ENCODE measurements at places on chromosomes 1 and 21. TPM values are rescaled to one million over a fixed set of nuclear protein-coding genes. Genes with fewer than 3 reads are reported as not detected.
A peak's percentile ranks its signal among the peaks of the same experiment; 100 is the strongest.

DNA sequence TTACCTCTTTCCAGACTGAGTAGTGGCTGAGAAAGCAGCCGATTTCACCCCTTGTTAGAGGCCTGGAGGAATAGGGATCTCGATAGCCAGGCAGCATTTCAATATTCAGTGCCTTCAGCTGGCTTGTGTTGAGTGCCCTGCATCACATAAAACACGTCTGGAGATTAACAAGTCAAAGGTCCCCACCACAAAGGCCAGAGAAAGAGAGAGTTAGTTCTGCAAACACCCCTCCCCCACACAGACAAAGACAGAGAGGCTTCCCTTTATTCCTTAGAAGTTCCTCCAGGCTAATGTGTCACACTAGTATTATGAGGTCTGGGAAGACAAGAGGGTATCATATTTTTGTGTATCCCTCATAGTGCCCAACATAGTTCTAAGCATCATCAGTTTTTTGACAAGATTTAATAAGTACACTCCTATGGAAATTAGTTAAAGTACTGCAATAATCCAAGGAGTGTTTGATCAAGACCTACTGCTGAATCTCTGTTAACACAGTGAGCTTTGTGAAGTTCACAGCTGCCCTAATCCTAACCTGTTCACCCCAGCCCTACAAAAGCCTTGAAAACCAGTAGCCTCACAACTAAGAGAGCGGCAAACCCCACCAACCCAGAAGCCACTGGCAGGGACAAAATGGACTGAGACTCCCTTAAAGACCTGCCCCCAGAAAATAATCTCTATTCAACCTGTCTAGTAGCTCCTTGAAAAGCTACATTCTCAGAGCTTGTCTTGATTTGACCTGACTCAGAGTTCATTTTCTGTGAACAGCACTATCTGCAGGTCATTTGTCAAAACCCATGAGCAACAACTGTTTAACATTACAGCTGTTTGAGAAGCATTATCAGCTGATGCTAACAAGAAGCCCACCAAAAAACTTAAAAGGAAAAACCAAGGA is 91.9 kb downstream of the COLGALT2 start:
- DNase-seq = no peak

DNA sequence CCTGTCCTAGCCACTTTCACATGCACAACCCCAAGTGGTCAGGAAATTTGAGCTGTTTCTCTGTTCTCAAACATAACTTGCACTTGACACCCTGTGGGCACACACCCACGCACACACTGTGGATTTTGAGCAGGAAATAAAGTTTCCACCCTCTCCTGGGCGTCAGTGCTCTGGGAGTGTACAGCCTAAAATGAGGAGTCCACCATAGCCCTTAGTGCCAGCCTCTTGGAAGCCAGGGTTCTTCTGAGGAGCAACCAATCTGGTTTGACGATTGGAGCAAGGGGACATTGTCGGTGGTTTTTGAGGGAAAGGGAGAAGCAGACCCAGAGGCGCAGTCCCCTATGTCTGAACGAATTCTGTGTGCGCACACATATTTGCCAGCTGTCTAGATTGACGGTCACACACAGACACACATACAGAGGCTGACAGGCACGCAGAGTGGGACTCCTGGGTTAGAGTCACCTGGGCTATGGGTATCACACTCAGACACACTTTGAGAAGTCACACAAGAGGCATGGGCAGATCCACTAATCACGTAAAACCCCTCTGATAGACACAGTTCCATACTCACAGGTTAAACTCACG is 2.7 kb downstream of the DMBX1 start:
- DNase-seq = no peak

DNA sequence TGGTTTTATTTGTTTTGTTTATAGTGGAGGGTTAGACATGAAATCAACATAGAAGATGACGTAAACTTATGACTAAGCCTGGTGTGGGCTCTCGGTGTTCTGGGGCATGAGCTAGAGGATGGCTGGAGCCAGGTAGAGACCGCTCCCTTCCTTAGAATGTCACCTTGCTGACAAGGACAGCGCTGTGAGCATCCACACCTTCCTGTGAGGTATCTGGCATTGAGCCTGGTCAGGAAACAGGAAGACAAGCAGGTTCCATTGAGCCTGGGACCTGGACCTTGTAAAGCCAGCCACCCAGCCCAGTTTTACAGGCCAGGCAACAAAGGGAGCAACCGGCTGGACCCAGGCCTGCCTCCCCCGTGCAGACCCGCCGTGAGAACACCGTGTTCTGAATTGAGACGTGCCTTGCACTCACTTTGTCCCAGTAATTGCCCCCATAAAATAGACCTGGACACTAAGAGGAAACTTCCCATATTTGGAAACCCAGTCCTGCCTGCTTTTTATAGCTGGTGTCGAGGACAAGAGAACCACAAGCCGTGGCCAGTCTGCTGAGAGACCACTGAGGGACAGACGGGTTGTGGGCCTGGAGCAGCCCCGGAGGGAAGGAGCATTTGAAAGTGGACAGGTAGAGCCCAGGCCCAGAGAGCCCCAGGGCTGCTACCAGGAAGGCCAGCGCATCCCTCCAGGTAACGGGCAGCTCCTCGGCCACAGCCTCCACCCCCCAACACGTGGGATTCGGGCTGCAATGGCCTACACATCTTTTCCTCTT is 78.0 kb downstream of the PDE9A start:
- DNase-seq = no peak

DNA sequence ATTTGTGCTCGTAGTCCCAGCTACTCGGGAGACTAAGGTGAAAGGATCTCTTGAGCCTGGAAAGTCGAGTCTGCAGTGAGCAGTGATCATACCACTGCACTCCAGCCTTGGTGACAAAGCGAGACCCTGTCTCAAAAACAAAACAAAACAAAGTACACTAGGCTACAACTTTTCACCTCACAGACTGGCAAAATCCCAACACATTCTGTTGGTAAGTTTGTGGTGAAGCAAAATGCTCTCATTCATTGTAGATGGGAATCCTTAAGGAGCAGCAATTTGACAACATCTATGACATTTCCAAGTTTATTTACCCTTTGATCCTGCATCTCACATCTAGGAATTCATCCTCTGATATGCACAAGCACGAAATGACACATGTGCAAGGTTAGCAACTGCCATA is 20.2 kb upstream of the SLC1A7 start:
- DNase-seq = no peak

- no peak for DNase-seq
Measured at GRCh38 chr1:47722909-47723580, 274.1 kb downstream of the TRABD2B start.

- no peak for DNase-seq
Measured at GRCh38 chr1:15033264-15033663, 120.3 kb upstream of the TMEM51 start.

GRCh38 chr1:204980840-204981405 is 62.1 kb upstream of the CNTN2 start:
- no peak for DNase-seq

DNA sequence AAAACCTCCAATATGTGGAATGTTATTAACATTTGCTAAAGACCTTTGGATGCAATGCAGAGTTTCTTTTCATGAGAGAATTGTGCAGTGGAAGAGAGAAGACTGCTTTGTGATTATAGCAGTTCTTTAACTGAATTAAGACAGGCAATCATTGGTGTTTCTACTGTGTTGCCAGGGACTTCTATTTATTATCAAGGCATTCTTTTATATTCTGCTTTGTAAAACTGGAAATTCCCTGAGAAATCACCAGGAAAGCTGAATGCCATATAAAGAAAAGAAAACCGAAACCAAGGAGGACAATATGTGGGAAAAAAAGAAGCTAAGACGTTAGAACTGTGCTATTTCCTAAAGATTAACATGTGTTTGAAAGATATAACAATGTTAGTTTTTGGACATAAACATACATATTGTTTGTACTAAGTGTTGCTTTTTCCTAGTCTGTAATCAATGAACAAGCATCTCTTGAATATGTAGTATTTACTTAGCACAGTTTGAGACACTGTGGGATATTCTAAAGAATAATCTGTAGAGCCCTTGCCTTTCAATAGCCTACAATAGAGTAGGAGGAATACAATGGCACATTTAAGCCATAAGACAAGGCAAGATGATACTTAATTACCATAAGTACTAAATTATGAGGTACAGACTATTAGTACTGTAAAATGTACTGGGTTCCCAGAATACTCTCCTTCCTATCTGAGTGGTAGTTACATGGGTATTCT is 47.1 kb downstream of the EXTL2 start:
- DNase-seq = no peak

DNA sequence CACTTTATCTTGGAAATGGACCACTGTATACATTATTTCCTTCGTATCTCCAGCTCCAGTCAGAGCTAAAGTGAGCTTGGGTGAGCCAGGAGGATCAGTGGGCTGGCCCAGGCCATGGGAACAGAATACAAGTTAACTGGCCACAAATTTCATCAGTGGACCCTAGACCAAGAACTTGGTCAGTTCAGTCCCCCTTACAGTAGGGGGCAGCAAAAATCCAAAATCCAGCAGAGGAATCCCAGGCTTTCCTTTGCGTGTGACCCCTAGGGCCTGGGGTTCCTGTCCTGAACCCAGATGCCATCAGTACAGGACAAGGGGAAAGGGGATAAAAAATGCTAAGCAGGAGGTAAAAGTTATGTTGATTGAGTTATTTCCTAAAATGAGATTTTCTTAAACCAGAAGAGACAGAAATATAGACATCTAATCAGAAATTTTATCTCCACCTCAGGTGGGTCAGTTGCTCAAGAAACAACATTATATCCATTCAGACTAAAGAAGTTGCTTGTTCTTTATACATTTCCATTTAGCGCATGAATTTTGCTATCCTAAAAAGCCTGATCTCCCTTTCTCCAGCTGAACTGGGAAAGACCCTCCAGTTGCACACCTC is 24.1 kb upstream of the LCE5A start:
- DNase-seq = no peak

DNA sequence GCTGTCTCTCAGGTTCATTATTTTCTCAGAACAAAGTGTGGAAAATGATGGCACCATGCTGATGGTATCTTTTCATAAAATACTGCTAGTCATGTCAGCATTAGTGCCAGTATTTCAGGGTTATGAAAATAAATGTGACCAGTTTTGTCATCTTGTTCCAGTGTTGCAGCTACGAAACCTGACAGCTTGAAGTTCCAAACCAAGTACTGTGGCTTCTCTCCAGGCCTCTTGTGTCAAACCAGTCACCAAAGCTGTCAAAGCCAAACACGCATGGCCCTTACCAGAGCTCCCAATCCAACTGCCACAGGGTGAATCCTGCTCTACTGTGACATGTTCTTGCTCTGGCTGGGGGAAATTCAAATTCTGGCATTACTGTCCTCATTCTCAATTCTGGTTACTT is 20.7 kb upstream of the EXO1 start:
- DNase-seq = no peak

DNA sequence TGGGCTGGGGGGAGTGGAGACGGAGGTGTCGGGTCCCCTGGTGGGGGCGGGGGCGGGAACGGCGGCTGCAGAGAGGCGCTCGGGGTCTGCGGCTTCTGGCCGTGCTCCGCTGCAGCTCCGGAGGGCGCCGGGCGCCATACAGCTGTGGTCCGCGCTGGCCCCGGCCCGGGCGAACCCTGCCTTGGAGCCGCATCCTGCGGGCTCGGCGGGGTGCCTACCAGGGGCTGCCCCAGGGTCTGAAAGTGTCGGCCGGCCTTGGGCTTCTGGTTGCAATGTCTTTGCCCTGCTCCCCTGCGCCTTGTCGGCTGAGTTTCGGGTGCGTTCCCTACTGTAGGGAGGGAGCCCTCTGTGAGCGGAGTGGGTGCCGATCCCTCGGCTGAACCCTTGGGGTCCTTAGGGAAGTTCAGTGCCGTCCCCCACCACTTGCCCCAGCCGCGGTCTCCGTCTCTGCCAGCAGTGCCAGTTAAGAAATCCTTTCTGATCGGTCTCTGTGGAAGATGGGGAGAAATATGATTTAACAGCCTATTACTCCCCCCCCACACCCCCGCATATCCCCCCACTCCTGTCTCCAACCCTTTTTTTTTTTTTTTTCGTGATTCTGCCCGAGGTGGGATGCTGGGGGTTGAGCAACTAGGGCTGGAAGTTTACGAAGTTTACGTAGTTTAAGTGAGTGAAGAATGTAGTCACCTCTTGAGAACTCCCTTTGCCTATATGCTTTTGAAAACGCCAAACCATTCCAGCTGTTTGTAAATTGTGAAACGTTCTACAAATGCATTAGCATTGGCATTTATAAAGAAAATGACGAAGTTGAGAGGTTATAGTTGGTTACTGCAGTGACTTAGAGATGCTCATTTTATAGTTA is 588 bp downstream of the NEXN start:
- peak; percentile 31 for DNase-seq

GRCh38 chr1:1625404-1625775 is 6.6 kb upstream of the MMP23B start:
- no peak for DNase-seq

- DNase-seq = no peak
Measured at GRCh38 chr1:211281320-211282022, 22.3 kb downstream of the RCOR3 start.

DNA sequence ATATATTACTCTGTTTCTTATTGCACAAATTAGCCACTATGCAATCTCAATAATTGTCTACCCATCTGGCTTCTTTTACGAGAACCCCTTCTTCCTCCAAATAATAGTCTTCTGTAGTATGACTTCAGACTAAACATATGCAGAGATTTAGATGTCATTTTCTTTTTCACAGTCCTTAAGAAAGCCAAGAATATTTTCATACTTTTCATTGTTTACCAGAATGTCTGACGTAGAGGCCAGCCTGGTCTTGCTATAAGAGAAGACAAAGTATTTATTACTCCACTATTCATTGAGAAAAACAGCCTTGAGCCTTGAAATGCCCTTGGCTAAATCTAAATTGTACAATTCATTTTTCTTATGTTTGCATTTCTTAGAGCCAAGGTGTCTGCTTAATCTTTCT is 714.9 kb upstream of the CXADR start:
- no peak for DNase-seq

DNA sequence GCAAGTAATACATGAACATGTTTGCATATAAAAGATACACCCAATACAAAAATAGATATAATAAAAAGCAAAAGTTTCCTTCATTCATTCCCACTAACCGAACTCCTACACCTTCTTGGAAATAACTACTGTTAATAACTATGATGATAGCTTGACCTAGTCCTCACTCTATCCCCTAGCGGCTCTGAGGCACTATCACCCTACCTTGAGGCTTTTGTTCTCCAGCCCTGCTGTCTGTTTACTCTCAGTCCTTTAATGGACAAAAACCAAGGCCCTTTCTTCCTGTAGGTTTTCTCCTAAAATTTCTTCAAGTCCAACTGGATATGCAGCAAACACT is 186.6 kb downstream of the SLC35F3 start:
- no peak for DNase-seq

DNA sequence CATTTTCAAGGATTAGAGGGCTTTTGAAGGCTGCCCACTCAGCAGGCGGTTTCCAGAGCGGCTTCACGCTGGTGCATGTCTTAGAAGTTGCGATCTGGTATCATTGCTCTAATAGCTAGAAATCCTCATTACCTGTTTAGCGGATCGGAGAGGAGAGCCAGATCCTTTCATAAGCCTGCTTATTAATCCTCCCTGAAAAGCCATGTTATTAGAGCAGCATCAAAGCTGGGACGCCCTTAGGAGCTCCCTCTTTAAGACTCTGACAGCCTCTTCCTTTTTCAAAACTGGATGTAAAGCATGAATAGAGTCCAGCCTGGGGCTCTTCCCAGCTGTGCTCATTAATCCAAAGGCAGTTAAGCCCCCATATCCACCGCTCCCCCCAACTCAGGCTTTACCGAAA is 13.9 kb upstream of the CTSE start:
- no peak for DNase-seq

Gene CD244
- total RNA-seq = not detected

Gene C1orf87
- total RNA-seq = 0.31 TPM

Gene VHLL
- 0.94 TPM for total RNA-seq

Gene TMEM269
- 0.47 TPM for total RNA-seq

Gene LEFTY1
- 0.47 TPM for total RNA-seq

Gene ADAM30
- not detected for total RNA-seq

Gene ETNK2
- 28.1 TPM for total RNA-seq

Data from occipital lobe (tissue), 3 donors.